Stimulated activated CD4-positive, alpha-beta T cell treated with anti-CD3 and anti-CD28 coated beads, Interleukin-2, amount 100 ng/mL, for 24 hours (primary cell): ENCODE measurements at places on chromosomes 1 and 21.

- DNase-seq: peak; percentile 84
These were observed 52.4 kb upstream of the GPR157 start for GRCh38 chr1:9181176-9181906.

DNA sequence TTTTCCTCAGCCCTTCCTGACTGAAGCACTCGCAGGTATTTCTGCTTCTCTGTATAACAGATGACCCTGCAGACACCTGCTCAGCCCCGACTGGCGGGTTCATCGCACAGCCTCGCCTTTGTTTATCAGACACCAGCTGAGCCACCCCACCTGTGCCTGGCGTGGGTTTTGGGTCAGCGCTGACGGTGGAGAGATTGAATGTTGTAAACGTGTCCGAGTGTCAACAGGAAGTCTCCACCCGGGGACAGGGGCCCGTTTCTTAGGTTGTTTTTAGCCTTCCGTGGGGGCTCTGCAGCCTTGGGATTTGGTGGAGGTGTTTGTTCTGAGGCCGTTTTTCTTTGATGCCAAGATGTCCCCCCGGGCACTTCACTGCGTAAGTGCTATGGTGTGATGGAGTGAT, 60.1 kb downstream of the COL18A1 start:
- DNase-seq: no peak

- no peak for DNase-seq
These were observed 28.1 kb downstream of the IL23R start for GRCh38 chr1:67194209-67194863.

GRCh38 chr1:237032029-237032428, 10.0 kb upstream of the RYR2 start:
- no peak for DNase-seq

- no peak for DNase-seq
These were observed 78.7 kb downstream of the PBX1 start for GRCh38 chr1:164637461-164638375.

DNA sequence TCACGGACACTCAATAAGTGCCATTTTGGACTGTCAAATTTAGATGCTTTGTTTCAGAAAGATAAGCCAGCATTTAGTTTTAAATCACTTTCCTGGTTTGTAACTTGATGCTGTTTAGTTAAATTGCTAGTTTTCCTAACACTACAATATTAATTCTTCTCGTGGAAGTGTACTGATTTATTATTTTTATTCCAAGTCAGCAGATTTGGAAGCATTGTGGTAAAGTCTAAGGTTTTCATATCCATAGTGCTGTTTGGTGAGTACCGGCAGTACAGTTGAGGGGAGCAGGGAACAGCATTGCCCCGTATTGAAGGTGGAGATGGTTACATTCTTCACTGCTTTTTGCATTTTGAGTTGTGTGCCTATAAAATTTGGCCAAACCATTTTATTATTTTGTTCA, 36.3 kb downstream of the S100B start:
- no peak for DNase-seq

DNA sequence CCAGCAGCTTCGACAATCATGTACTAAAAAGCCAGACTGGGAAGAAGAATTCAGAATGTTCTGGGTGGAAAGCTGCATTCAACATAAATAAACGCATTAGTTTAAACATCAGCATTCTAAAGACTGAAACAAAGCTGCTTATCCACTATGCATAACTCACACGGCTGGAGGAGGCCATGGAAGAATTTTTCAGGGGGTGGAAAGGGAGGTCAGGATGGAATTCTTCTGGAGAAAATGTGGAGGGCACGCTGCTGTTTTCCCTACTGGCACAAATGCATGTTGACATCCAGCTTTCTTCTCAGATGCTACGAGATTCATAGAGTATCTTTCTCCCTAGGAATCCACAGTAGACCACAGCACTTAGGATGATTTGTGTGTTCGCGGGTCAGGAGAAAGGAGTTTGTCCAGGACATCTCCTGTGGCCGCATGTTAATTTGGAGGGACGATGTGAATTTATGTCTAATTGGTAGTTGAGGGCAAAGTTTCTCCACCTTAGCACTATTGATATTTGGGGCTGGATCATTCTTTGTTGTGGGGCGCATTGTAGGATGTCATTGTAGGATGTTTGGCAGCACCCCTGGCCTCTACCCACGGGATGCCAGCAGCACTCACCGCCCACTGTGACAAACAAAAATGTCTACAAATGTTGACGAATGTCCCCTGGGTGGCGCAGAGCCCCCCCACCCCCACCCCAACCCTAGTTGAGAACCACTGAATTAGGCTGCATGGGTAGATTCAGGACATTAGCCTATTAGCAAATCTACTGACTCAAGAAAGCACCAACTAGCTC, 86.5 kb upstream of the KAZN start:
- no peak for DNase-seq
